T-helper 2 cell treated with Interferon-gamma antibody and Interleukin-4, amounts not matched to agents 5 μg/mL and 100 μg/mL, for 36 hours (primary cell): ENCODE measurements at places on chromosomes 1 and 21.

DNA sequence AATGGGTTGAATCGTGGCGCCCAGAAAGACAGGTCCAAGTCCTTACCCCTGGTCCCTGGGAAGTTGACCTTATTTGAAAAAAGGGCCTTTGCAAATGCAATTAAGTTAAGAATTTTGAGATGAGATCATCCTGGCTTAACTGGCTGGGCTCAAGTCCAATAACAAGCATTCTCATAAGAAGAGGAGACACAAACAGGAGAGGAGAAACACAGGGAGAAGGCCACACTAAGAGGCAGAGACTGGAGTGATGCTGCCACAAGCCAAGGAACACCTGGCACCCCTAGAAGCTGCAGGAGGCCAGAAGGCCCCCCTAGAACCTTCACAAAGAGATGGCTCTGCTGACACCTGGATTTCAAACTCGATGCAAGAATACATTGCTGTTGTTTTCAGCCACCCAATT is 44.6 kb downstream of the PDPN start:
- H3K4me3 ChIP-seq = no peak overlapping the region
- no peak for DNase-seq
- no peaks in the 10 kb centered on the region for H3K27me3 ChIP-seq

GRCh38 chr1:156476501-156477298 is 23.9 kb downstream of the MEF2D start:
- peaks cover 69% of the 10 kb centered on the region for H3K36me3 ChIP-seq
- no peak overlapping the region for H3K27ac ChIP-seq
- DNase-seq = peak; percentile 70
- no peaks in the 10 kb centered on the region for H3K27me3 ChIP-seq
- H3K4me3 ChIP-seq = no peak overlapping the region

DNA sequence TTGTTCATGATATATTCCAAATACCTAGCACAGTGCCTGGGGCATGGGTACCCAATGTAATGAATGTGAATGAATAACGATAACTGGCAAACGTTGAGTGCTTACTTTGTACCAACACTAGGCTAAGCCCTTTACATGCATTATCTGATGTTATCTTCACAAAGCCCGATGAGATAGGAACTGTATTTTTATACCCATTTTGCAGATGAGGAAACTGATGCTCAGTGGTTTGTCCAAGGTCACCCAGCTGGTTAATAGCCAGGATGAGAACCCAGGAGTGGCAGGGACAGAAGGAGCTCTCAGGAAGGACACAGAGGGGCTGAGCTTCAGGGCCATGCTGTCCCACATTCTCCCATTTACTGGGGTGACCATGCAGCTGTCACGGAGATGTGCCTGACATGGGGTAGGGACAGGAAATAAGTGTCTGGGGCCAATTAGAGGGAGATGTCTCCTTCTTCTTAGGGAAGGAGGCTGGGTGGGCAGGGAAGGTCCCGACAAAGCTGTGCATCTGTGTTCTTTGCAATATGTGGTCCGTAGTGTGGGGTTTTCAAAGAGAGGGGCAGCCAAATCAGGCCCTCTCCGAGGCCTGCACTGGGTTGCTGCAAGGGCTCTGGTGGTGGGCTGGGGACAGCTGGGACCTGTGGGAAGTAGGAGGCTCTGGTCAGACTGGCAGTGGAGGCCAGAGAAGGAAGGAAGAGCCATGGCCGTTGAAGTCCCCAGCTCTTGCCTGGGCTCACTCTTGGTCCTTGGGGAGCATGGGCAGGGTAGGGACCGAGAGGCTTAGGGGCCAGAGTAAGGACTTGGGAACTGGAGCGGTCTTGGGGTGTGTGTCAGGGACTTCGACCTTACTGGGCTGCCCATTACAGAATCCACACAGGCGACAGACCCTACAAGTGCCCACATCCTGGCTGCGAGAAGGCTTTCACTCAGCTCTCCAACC is 26.6 kb downstream of the A3GALT2 start:
- no peak overlapping the region for H3K27ac ChIP-seq
- no peak for DNase-seq
- H3K4me3 ChIP-seq = no peak overlapping the region

DNA sequence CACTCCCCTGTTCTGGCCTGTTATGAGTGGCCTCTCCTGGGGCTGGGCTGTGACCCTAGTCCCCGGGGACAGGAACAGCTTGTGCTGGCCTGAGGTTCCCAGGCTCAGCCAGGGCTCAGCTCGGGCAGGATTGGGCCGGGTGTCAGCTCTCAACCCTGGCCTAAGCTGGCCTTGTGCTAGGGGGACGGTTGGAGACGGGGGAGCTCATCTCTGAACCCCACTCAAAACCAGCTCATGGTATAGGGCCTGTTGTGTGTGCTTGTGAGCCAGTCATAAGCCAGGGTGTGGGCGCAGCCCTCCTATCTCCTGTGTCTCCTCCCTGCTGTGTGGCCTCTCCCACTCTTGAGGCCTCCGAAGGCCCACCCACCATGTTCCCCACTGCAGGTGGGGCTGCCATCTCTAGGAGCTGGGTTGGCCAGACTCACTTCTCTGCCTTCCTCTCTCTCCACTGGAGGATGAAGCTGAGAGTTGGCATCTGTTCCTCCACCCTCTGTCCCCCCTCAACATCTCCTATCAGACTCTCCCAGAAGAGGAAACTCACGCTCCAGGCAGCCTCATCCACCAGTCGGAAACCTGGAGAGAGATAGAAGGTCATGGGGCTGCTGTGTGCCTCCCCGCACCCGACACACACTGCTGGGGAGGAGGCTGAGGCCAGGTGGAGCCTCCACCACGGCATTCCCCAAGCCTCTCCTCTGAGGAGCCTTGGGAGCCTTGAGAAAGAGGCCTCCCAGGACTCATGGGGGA is 1.4 kb downstream of the PEAR1 start:
- H3K36me3 ChIP-seq = no peaks in the 10 kb centered on the region
- H3K27me3 ChIP-seq = peaks cover 64% of the 10 kb centered on the region
- peaks cover 8% of the 10 kb centered on the region for H3K4me1 ChIP-seq

GRCh38 chr1:1132956-1133750 is 17.3 kb upstream of the C1orf159 start:
- no peak overlapping the region for H3K27ac ChIP-seq
- no peak for DNase-seq
- no peaks in the 10 kb centered on the region for H3K36me3 ChIP-seq
- peaks cover 10% of the 10 kb centered on the region for H3K4me1 ChIP-seq

GRCh38 chr1:31751822-31752241 is 12.3 kb downstream of the ADGRB2 start:
- no peak overlapping the region for H3K27ac ChIP-seq
- no peak for DNase-seq
- no peaks in the 10 kb centered on the region for H3K36me3 ChIP-seq
- H3K4me1 ChIP-seq = peaks cover 10% of the 10 kb centered on the region

GRCh38 chr1:230794431-230794830 is 47.2 kb downstream of the CAPN9 start:
- H3K27me3 ChIP-seq = peaks cover 6% of the 10 kb centered on the region
- DNase-seq = no peak

DNA sequence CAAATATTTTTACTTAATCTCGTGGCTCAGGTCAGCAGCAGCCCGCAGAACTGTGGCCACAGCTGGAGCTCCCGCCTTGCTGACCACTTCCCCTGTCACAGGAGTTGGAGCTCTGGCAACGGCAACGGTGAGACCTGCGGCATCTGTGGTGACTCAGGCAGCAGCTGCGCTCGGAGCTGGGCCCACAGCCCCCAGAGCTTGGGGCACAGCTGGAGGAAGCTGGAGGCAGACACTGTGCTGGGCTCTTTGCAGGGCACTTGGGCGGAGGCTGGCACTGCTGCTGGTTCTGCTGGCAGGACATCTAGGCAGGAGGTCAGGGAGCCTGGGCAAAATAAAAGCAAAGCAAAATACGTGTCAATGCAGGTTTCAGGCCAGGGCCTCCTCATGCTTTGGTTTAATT is at the start of gene LCE3A:
TSS of gene LCE3A (minus strand) at position 301 of the 400 bp plus-strand sequence. CDS start at position 301, 0 bp downstream.
- no peak for DNase-seq
- H3K27ac ChIP-seq = no peak within 1 kb of the TSS
- H3K36me3 ChIP-seq = no peaks in the 10 kb centered on the region
- H3K4me1 ChIP-seq = no peaks in the 10 kb centered on the region

DNA sequence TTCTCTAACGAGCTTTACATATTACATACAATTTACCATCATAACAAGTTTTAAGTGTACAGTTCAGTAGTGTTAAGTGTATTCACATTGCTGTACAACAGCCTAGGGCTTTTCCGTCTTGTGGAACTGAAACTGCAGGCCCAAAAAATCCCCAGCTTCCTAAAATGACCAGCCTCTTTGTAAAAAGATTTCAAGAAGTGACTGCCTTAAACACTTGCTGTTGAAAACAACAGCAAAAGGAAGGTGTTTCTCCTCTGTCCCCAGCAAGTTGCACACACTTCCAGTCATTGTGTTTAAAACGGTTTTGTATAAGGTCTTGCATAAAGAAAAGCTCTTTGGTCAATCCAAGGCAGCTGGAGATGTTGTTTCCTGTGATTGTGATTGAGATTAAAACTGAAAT is 16.0 kb upstream of the GBP1 start:
- no peak overlapping the region for H3K27ac ChIP-seq
- peaks cover 9% of the 10 kb centered on the region for H3K36me3 ChIP-seq
- H3K4me1 ChIP-seq = peaks cover 2% of the 10 kb centered on the region
- H3K4me3 ChIP-seq = no peak overlapping the region

DNA sequence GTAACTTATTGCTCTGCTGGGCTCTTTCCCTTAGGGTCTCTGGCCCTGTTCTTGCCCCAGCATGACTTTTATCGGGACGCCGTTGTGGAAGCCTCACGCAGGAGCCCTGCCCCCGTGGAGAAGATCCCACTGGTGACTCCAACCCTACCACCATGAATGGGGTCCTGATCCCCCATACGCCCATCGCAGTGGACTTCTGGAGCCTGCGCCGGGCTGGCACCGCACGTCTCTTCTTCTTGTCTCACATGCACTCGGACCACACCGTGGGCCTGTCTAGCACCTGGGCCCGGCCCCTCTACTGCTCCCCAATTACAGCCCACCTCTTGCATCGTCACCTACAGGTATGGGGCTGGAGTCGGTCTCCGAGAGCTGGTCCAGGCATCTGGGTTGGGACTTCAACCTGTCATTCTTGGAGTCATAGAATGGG is 322 bp downstream of the DCLRE1B start:
- peak overlapping the region; percentile 93 for H3K4me3 ChIP-seq
- H3K36me3 ChIP-seq = peaks cover 50% of the 10 kb centered on the region
- H3K27me3 ChIP-seq = no peaks in the 10 kb centered on the region
- H3K27ac ChIP-seq = peak overlapping the region; percentile 99
- H3K4me1 ChIP-seq = peaks cover 48% of the 10 kb centered on the region
- peak; percentile 28 for DNase-seq

- DNase-seq = no peak
- H3K4me1 ChIP-seq = peaks cover 2% of the 10 kb centered on the region
- H3K27me3 ChIP-seq = no peaks in the 10 kb centered on the region
These were observed 87.2 kb upstream of the CHODL start for GRCh38 chr21:18157406-18157805.

DNA sequence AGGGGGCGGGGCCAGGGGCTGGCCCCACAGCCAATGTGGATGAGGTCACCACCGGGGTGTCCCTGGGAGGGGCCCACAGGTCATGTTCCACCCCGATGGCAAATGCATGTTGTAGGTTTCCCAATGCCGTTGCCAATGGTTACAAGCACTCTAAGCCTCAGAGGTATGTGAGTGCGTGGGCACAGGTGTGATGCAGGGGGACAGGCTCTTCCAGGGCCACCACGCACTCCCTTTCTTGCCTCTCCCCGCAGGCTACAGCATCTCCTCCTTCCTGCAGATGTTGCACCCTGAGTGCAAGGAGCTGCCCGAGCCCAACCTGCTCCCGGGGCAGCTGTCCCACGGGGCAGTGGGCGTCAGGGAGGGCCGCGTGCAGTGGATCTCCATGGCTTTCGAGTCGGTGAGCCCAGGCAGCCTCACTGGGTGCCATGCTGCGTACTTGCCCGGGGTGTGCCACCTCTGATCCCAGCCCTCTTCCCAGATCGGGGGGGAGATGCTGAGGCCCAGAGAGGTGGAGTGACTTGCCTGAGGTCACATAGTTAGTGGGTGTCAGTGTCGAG is 52.4 kb downstream of the DISP3 start:
- H3K4me3 ChIP-seq = no peak overlapping the region
- H3K27ac ChIP-seq = no peak overlapping the region
- DNase-seq = no peak

GRCh38 chr1:91870322-91870721 is 15.6 kb downstream of the TGFBR3 start:
- DNase-seq = no peak
- H3K4me3 ChIP-seq = no peak overlapping the region
- peaks cover 38% of the 10 kb centered on the region for H3K4me1 ChIP-seq
- H3K27ac ChIP-seq = no peak overlapping the region

DNA sequence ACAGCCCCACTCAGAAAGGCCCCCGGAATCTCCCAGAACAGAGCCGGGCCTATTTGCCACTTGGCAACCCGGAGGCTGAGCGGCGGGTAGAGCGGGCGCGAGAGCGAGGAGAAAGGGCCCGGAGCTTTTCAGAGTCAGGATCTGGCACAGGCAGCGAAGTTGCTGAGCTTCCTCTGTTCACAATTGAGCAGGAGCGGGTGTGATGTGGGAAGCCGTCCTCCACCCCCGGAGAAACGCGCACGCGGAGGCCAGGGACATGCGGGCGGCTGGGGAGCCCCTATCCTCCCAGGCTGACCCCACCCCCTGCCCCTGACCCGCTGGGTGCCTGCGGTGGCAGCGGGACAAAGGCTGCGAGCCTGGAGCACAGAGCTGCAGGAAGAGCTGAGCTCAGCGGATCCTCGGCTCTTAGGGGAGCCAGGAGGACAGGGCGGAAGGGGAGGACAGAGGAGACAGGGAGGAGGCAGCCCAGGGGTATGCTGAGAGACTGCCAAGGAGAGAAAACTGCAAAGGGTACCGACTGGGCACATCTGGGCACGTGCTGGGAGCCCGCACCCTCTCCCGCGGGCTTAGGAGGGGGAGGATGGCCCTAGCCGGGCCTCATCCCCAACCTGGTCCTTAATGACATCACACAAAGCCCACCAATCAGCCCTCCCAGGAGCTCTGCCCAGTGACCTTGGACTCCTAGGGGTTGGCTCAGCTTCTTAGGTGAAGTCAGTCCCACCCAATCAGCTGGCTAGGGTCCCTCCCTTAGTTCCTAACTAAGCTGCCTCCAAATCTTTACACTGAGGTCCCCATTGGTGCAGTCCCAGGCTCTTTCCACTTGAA is 9.3 kb downstream of the KIF21B start:
- H3K27me3 ChIP-seq = no peaks in the 10 kb centered on the region
- peak overlapping the region; percentile 63 for H3K4me3 ChIP-seq
- H3K36me3 ChIP-seq = peaks cover 20% of the 10 kb centered on the region
- H3K27ac ChIP-seq = peak overlapping the region; percentile 86
- no peak for DNase-seq
- H3K4me1 ChIP-seq = peaks cover 74% of the 10 kb centered on the region

DNA sequence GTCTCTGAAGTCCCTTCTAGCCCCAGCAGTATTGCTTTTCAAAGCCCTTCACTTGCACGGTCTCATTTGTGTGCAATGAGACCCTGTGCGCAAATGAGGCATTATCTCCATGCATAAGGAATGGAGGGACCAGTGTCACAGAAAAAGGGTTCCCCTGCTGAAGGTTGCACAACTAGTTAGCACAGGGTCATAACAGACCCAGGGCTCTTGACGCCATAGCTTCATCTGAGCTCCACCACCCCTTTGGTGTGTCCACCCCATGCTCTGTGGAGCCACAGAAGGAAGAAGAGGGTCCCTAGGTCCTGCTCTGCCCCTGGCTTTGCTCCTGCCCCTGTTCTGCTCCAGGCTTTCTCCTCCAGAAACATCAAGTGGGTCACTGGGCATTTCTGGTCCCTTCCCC is 12.6 kb downstream of the SH2D2A start:
- DNase-seq = no peak
- H3K4me3 ChIP-seq = no peak overlapping the region
- peak overlapping the region; percentile 64 for H3K27ac ChIP-seq
- peaks cover 37% of the 10 kb centered on the region for H3K4me1 ChIP-seq
